ENCODE measurements at places on chromosomes 2 and 18. TPM values are rescaled to one million over a fixed set of nuclear protein-coding genes. Genes with fewer than 3 reads are reported as not detected.

DNA sequence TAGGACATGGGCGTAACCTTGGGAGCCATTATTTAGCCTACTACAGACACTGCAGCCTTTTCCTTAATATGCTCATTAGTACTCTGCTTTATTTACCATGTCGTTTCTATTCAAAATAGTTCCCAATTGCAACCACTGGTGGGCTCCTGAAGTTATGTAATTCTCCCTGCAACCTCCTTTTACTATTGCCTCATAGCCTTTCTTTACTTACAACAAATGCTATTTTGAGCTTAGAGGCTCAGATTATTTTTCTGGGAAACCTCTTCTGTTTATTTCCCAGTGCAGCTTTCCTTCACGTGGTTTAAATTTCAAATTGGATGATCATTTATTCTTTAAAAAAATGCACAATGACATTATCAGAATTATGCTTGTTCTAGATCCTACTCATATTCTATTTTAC is 492.3 kb upstream of the TMEFF2 start:
- H3K4me1 ChIP-seq = peaks cover 4% of the 10 kb centered on the region
- H3K27ac ChIP-seq = no peak overlapping the region
- DNase-seq = no peak

CRYGC gene
- total RNA-seq = not detected

DNA sequence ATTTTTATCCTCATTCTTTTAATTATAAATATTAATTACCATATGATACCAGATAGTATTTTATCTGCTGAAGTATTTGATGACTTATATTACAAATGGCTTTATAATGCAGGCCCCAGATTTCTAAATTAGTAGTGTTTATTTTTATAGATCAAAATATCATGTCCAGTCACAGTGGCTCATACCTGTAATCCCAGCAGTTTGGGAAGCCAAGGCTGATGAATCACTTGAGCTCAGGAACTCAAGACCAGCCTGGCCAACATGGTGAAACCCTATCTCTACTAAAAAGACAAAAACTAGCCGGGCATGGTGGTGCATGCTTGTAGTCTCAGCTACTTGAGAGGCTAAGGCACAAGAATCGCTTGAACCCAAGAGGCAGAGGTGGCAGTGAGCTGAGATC is 100.1 kb upstream of the ARHGAP15 start:
- H3K4me3 ChIP-seq = no peak overlapping the region
- H3K27me3 ChIP-seq = peaks cover 14% of the 10 kb centered on the region
- peaks cover 10% of the 10 kb centered on the region for H3K4me1 ChIP-seq
- no peaks in the 10 kb centered on the region for H3K36me3 ChIP-seq
- DNase-seq = no peak

WDPCP gene
- total RNA-seq = 7.3 TPM

- no peak overlapping the region for H3K4me3 ChIP-seq
- peaks cover 7% of the 10 kb centered on the region for H3K36me3 ChIP-seq
- H3K4me1 ChIP-seq = no peaks in the 10 kb centered on the region
- no peak overlapping the region for H3K27ac ChIP-seq
- no peaks in the 10 kb centered on the region for H3K27me3 ChIP-seq
These were observed 605.2 kb upstream of the LRRTM4 start for GRCh38 chr2:78127424-78127823.

DNA sequence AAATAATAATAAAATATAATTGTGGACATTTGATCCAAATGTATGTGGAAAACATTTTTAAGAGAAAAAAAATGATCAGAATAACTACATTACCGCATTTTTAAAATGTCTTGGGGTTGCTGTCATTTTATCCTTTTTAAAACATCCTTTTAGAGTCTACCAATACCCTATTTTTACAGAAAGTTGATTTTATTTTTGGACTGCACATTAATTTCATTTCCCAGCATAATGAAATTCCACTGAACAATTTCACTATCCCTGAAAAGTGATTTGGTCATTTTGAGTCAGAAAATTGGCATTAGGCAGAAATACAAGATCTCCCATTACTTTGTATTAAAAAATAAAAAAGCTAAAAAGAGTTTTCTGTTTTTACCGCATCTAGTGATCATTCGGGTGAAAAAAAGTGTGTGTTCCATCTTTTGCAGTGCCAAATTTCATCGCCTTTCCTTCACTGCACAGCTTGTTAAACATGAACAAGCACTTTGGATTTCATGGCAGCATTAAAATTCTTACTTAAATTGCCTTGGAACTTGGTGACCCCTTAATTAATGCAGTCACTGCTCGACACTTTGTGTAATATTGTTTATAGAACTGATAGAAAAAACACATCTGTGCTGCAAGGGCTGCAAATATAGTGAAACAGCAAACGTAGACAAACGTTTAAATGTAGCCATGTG is 611.7 kb downstream of the TSN start:
- no peak overlapping the region for H3K4me3 ChIP-seq
- no peaks in the 10 kb centered on the region for H3K4me1 ChIP-seq
- no peak overlapping the region for H3K27ac ChIP-seq
- no peaks in the 10 kb centered on the region for H3K36me3 ChIP-seq
- H3K27me3 ChIP-seq = no peaks in the 10 kb centered on the region
- no peak for DNase-seq

DNA sequence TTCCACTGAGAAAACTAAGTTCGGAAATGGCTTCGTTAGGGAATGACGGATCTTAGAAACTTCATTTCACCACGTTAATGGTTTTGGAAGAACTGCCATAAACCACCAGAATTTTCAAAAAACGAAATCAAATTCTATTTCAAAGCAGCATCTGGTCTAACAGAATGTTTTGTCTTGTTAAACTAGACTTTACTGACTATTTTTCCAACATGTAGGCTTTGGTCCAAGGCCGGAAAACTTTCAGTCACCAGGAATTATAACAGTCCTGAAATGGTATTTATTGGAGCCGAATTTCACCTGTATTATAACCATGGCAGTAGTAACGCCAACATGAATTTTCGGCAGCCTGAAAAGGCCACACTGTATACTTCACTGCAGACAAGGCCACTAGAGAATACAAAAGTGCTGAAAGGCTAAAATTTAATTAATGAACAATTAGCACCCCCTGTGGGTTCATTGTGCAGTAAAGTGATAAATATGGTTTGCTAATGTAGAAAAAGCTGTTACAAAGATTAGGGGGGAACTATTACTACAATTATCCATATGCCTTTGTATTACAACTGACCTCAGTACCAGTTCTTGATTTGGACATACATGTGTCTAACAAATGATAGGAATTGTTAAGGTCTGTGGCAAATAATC is 116.4 kb downstream of the ZNF521 start:
- H3K4me3 ChIP-seq = no peak overlapping the region
- no peak for DNase-seq
- no peak overlapping the region for H3K27ac ChIP-seq
- H3K36me3 ChIP-seq = no peaks in the 10 kb centered on the region
- H3K27me3 ChIP-seq = no peaks in the 10 kb centered on the region

DNA sequence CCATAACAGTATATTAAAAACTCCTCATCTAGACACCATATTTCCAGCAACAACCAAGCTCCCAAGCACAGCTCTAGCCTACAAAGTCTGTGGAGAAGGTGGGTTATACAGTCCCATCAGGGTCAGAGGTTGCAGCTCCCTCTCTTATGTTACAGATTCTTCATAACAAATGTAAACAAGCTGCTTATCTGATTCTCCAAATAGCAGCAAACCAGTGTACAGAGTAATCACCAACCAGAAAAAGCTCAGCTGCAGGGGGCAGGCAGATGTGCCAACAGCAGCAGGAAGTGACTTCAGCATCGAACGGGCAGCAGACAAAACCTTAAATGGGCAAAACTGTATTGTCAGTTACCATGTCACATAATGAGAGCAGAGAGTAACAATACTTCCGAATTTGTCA is 52.9 kb upstream of the NABP1 start:
- no peak for DNase-seq
- H3K4me1 ChIP-seq = no peaks in the 10 kb centered on the region
- no peak overlapping the region for H3K27ac ChIP-seq
- H3K36me3 ChIP-seq = no peaks in the 10 kb centered on the region
- H3K4me3 ChIP-seq = no peak overlapping the region
- no peaks in the 10 kb centered on the region for H3K27me3 ChIP-seq

DNA sequence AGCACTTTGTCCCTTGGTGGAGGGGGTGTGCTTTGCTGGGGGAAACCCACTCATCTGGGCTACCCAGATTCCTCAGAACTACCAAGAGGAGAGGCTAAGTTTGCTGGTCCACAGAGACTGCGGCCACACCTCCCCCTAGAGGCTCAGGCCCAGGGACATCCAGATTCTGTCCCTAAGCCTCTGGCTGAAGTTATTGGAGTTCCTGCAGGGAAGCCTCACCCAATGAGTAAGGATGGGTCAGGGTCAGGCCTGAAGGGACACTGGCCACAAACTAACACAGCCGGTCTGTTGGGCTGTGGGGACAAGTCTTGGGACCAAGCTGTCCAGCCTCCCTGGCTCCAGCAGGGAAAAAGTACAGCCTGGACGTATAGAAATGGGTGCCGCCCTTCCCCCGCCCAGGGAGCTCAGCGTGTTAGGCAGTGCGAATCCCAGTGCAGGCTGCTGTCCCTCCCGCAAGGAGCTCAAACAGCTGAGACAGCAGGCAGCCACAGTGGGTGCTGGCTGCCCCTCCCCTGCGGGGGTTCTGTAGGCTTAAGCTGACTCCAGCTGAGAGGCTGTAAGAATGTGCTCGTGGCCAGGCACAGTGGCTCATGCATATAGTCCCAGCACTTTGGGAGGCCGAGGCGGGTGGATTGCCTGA is 86.9 kb upstream of the ARL5A start:
- H3K4me1 ChIP-seq = peaks cover 3% of the 10 kb centered on the region
- no peaks in the 10 kb centered on the region for H3K36me3 ChIP-seq
- DNase-seq = no peak
- H3K27ac ChIP-seq = no peak overlapping the region

GRCh38 chr2:39730276-39730675 is 48.8 kb downstream of the THUMPD2 start:
- peaks cover 26% of the 10 kb centered on the region for H3K36me3 ChIP-seq
- no peak for DNase-seq
- H3K27ac ChIP-seq = no peak overlapping the region
- peaks cover 26% of the 10 kb centered on the region for H3K4me1 ChIP-seq
- no peak overlapping the region for H3K4me3 ChIP-seq

- H3K36me3 ChIP-seq = peaks cover 10% of the 10 kb centered on the region
- no peaks in the 10 kb centered on the region for H3K27me3 ChIP-seq
- 0 out of 2 replicates have a peak, but pooled peaks cover 4% of the 10 kb centered on the region for H3K4me1 ChIP-seq
- DNase-seq = no peak
These were observed 57.8 kb upstream of the IGFBP2 start for GRCh38 chr2:216575465-216575864.

GRCh38 chr2:240403396-240404104 is 31.9 kb upstream of the GPC1 start:
- no peaks in the 10 kb centered on the region for H3K36me3 ChIP-seq
- no peak overlapping the region for H3K27ac ChIP-seq
- H3K4me1 ChIP-seq = no peaks in the 10 kb centered on the region
- no peaks in the 10 kb centered on the region for H3K27me3 ChIP-seq

- no peaks in the 10 kb centered on the region for H3K27me3 ChIP-seq
- H3K27ac ChIP-seq = no peak overlapping the region
- no peak for DNase-seq
These were observed 160.3 kb upstream of the CDH19 start for GRCh38 chr18:66764230-66764629.

DNA sequence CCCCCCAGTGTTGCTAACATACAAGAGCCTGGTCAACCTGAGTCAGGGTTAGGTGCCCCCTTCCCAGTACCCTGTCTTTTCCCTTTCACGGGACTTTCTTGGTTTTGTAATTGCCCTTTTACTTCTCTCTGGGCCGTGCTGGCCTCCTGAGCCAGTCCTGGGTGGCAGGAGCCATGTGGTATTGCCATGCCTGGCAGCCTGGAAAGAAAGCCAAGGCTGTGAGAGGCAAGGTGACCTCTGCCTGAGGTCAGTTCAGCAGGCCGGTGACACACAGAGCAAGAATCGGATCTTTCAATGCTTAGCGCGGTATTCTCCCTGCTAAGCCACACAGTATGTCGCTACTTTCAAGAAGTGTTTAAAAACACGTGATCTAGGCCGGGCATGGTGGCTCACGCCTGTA is 52.3 kb downstream of the C18orf63 start:
- no peaks in the 10 kb centered on the region for H3K27me3 ChIP-seq
- H3K36me3 ChIP-seq = no peaks in the 10 kb centered on the region
- H3K4me3 ChIP-seq = no peak overlapping the region
- H3K4me1 ChIP-seq = no peaks in the 10 kb centered on the region
- H3K27ac ChIP-seq = no peak overlapping the region

DNA sequence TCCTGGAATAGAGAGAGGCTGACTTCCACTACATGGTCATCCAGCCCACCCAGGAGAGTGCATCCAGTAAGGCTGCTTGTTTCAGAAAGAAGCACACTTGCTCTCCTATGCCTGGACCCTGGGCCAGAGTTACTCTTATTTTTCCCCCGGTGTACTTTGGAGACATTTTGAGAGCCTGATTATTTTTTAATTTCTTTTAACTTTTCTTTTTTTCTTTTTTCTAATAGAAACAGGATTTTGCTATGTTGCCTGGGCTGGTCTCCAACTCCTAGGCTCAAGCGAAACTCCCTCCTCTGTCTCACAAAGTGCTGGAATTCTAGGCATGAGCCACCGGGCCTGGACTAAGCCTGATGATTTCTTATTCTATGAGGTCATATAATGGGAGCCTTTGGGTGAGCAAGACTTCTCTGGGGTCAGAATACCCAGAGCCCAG is 62.2 kb downstream of the RPL37A start:
- H3K4me1 ChIP-seq = peaks cover 67% of the 10 kb centered on the region
- no peaks in the 10 kb centered on the region for H3K27me3 ChIP-seq
- no peak overlapping the region for H3K27ac ChIP-seq
- peaks cover 10% of the 10 kb centered on the region for H3K36me3 ChIP-seq

TUBA4A gene
- total RNA-seq = 58.7 TPM

GREB1L gene
- total RNA-seq = 0.26 TPM

DNA sequence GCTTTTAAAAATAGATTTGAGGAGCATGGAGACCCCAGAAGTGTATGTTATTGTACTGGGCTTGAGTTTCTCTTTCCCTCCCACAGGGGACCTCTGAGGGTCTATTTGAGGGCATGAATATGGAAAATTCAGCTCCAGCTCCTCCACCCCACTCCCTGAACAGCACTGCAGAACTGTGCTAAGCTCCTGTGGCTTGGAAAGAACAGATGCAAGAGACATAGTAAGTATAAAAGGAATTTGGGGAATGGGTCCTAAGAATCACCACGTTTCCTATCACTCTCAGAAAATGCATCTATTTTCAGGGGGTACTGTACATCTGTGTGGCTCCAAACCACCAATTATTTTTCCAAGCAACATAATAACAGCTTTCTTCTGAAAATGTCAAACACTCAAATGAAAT is 416.1 kb downstream of the ZNF521 start:
- DNase-seq = no peak
- H3K4me1 ChIP-seq = peaks cover 18% of the 10 kb centered on the region
- no peak overlapping the region for H3K27ac ChIP-seq
- H3K36me3 ChIP-seq = no peaks in the 10 kb centered on the region

Data from WTC11 (cell line).